ENCODE measurements at places on chromosomes 4 and X.

DNA sequence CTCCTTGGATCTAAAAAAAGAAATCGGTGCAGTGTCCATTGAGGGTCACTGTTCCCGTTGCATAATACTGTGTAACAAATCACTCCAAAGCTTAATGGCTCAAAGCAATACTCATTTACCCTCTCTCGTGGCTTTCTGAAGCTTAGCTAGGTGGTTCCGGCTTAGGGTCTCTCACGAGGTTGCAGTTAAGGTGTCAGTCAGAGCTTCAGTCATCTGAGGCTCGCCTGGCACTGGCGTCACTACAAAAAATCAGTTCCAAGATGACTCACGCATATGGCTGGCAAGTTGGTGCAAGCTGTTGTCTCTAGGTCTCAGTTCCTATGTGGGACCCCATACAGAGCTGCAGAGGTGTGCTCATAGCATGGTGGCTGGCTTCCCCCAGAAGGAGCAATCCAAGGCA lies 91.0 kb downstream of the BEND2 start:
- no peak for DNase-seq

GRCh38 chr4:182555997-182556418 lies 312.8 kb downstream of the TENM3 start:
- peak; percentile 66 for DNase-seq

DNA sequence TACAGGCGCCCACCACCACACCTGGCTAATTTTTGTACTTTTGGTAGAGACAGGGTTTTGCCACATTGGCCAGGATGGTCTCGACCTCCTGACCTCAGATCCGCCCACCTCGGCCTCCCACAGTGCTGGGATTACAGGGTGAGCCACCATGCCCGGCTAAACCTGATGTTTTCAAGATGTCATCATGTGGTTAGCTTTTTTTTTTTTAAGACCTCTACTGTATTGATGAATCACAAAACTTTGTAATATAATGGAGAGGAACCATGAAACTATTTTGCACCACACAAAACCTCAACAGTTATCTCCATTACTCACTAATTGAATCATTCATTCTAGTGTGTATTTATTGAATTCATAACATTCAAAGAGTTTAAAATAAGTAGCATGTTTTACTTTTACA lies 94.7 kb upstream of the NEIL3 start:
- DNase-seq, result no peak

DNA sequence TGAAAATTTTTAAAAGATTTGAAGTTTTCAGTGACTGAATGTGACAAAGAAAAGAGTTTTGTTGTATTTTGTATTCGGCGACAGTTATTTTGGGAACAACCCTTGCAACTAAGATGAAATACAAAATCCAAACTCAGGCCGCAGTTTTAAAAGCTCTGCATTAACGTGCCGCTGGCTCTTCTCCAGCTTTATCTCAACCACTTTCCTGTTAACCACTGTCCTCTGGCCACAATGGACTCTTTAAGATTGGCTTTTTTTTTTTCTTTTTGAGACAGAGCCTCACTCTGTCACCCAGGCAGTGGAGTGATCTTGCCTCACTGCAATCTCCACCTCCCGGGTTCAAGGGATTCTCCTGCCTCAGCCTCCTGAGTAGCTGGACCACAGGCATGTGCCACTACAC lies 22.1 kb upstream of the AMTN start:
- DNase-seq, result no peak
